ENCODE measurements at places on chromosomes 11 and 22. TPM values are rescaled to one million over a fixed set of nuclear protein-coding genes. Genes with fewer than 3 reads are reported as not detected.

DNA sequence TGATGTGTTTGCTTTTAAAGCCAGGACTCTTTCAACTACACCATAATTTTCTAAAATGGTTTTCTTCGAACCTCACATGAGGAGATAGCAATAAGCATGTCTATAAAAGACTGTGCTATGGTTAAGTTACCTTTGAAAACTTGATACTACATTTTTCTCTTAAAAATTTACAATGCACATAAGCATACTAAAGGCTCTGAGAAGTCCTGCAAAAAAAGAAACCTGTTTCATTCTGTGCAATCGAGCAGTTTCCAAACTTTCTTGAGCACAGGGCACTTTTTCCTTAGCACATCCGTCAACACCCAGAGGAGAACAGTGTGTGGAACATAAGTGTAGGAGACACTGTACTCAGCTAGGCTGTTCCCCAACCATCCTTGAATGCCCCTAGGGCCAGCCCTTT lies 144.1 kb upstream of the ARHGAP20 start:
- no peaks in the 10 kb centered on the region for H3K27me3 ChIP-seq
- H3K4me3 ChIP-seq = no peak overlapping the region
- no peak for DNase-seq
- H3K27ac ChIP-seq = no peak overlapping the region

DNA sequence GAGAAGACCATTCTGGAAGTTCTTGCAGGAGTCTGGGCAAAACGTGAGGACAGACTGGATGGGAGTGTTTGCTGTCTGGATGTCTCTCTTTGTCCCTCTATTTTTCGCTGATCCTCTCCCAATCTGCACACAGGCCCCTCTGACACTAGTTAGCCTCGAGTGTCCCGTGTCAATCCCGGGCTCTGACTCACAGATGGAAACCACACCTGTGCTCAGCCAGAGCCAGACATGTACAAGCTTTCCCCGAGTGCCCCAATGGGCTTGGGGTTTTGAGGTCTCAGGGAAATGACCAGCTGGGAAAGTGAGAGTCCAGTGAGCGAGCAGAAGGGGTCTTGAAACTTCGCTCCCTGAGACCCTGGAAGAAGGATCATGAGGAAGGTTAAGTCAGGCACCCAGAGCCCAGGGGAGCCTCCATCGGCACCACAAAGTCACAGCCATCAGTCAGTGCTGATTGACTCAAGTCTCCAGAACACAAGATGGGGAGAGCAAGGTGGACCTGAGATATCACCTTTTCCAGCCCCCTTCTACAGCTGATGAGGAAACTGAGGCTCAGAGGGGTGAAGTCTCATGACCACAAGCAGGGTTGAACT lies 13.9 kb downstream of the APOL2 start:
- H3K27ac ChIP-seq = no peak overlapping the region
- H3K27me3 ChIP-seq = no peaks in the 10 kb centered on the region
- peaks cover 24% of the 10 kb centered on the region for H3K36me3 ChIP-seq
- no peak overlapping the region for H3K4me3 ChIP-seq
- no peak for DNase-seq
- no peaks in the 10 kb centered on the region for H3K4me1 ChIP-seq

GRCh38 chr22:17436981-17437412 lies 67.7 kb downstream of the CECR2 start:
- H3K27ac ChIP-seq = no peak overlapping the region
- H3K27me3 ChIP-seq = peaks cover 7% of the 10 kb centered on the region
- H3K4me1 ChIP-seq = peaks cover 8% of the 10 kb centered on the region
- H3K36me3 ChIP-seq = no peaks in the 10 kb centered on the region

The APOA4 gene
- total RNA-seq = not detected

The TST gene
- total RNA-seq = 5.9 TPM

The GDPD4 gene
- total RNA-seq = not detected

The KCNJ1 gene
- total RNA-seq = not detected
